ENCODE measurements at places on chromosomes 6 and 20.

DNA sequence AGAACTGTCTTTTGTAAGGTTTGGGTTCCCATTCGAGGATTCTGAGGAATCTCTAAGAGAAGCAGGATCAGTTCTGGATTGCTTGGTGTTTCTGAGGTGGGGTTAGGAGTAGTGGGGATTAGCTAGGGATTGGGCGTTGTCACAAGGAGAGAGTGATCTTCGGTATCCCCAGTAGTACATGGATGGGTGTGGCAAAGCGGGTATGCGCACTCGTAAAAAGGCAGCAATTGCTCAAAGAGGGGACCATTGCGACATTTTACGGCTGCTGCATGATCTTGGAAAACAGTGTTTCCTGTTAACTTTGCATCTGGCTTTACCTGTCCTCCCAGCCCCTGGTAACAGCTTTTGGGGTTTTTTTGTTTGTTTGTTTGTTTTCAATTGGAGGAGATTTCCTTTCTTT lies 9.7 kb upstream of the ZSCAN9 start:
- no peak for DNase-seq

GRCh38 chr20:33666293-33667244 lies at the start of gene ACTL10:
Gene ACTL10 (plus strand): TSS chr20:33666943. CDS start chr20:33667498, 555 bp downstream.
- peak; percentile 80 for DNase-seq

GRCh38 chr6:169108753-169109152 lies 144.9 kb downstream of the THBS2 start:
- DNase-seq: no peak

GRCh38 chr6:137334884-137335283 lies 115.7 kb upstream of the IFNGR1 start:
- no peak for DNase-seq

GRCh38 chr6:5379647-5380242 lies 118.4 kb downstream of the FARS2 start:
- DNase-seq: no peak

GRCh38 chr6:151481786-151482185 lies 12.0 kb upstream of the CCDC170 start:
- no peak for DNase-seq

- no peak for DNase-seq
Measured at GRCh38 chr6:11613858-11614257, 76.3 kb downstream of the TMEM170B start.

DNA sequence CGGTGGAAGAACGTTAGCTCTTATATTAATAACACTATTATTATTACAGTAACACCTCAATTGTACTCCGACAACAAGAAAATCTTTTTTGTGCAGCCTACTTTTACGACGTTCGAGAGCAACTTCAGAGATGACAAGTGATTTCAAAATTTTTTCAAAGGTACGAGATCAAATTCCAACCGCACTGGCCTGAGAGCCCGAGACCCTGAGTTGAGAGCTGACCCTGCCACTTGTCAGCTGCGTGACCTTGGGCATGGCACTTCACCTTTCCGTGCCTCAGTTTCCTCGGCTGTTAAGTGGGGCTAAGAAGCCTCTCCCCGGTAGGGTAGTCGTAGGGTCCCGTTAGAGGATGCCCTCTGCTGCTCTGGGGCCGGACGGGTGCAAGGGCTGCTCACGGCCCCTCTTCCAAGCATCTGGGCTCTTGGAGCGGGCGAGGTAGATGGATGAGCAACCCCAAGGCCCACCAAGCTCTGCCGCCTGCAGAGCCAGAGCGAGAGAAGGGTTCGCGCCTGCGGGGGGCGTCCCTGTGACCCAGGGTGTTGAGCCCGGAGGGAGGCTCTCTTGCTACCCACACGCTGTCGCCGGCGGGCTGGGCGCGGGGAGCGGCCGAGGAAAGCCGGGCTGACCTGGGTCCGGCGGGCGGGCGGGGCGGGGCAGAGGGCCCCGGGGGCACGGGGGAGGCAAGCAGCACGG lies 510 bp downstream of the NDRG3 start:
- DNase-seq: no peak

DNA sequence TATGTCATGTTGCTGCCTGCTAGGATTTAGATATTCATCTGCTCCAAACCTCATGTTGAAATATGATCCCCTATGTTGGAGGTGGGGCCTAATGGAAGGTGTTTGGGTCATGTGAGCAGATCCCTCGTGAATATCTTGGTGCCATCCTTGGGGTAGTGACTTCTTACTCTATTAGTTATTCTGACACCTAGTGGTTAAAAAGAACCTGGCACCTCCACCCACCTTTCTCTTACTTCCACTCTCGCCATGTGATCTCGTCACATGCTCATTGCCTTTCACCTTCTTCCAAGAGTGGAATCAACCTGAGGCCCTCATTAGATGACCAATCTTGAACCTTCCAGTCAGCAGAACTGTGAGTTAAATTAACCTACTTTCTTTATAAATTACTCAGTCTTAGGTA lies 549.4 kb upstream of the SYNCRIP start:
- DNase-seq: no peak

GRCh38 chr6:134467620-134468019 lies 149.7 kb upstream of the SGK1 start:
- DNase-seq: no peak

GRCh38 chr20:44993343-44993742 lies 27.0 kb downstream of the STK4 start:
- no peak for DNase-seq

DNA sequence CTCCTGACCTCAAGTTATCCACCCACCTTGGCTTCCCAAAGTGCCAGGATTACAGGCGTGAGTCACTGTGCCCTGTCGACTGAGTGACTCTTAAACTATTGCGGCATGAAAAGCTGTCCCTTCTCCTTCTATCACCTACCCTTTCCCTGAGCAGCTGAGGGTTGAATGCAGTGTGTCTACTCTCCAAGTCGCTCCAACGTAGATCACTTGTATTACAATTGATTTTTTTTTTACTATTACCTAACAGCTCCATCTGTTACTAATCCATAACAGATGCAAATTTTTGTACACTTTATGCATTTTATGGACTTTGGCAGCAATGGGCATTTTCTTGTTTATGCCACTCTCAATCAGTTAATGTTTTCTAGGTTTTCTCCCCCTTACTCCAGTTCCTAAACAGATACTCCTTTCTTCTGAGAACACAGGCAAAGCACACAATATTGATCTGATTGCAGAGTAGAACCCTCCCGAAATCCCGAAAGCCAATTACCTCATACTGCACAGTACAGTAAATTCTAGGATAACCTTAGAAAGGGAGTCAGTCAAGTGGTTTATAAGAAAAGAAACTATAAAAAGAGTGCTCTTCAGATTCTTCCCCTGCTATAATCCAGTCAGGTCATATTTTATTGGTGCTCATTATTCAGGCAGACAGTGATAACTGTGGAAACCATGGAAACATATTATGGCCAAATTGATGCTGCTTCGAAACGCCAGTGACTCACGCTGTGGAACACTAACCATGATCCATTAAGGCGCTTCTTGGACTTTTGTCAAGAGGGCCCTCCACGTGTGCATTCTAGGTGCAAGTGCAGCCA lies 273.0 kb downstream of the ADGB start:
- no peak for DNase-seq

DNA sequence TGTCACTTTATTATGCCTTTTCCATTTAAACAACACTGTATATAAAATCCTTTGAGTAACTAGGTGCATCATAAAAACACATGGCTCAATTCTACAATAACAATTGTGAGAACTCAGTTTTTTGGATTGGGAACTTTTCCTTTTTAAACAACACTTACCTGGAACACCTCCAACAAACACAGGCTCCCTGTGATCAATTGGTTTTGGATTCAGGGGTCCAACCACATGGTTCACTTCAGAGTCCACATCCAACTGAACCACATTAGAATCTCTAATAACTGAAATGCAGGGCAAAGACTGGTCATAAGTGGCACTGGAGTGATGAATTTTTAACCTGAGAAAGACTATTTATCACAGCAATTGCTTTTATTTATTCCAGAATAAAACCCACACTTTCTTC lies 26.5 kb downstream of the FAM229B start:
- DNase-seq: no peak

DNA sequence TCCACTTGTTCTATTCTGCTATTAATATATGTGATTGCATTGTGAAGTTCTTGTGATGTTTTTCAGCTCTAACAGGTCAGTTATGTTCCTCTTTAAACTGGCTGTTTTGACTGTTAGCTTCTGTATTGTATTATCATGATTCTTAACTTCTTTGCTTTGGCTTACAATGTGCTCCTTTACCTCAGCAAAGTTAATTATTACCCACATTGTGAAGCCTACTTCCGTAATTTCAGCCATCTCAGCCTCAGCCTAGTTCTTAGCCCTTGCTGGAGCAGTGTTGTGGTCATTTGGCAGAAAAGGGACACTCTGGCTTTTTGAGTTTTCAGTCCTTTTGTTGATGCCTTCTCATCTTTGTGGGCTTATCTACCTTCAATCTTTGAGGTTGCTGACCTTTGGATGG lies 440.2 kb downstream of the TBC1D32 start:
- no peak for DNase-seq

DNA sequence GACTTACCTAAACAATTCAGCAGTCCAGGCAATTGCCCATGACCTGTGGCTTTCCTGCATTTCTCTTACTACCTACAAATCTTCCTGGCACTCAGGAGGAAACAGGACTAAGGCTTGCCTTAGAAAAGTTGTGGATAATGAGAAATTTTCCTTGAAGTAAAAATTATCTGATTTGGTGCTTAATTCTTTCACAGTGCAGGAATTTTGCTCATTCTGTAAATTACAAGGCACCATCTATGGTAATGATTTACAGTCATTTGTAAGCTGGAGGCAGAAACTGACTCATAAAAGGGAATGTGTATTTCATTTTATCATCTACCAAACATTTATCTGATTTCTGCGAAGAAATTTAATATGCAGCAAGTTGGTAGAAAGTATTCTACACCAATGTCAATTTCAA lies 211.5 kb upstream of the FKBP1C start:
- no peak for DNase-seq

Measured in esophagus squamous epithelium (tissue), 5 donors.